RWPE1 (cell line): ENCODE measurements at places on chromosomes 1 and 21.

DNA sequence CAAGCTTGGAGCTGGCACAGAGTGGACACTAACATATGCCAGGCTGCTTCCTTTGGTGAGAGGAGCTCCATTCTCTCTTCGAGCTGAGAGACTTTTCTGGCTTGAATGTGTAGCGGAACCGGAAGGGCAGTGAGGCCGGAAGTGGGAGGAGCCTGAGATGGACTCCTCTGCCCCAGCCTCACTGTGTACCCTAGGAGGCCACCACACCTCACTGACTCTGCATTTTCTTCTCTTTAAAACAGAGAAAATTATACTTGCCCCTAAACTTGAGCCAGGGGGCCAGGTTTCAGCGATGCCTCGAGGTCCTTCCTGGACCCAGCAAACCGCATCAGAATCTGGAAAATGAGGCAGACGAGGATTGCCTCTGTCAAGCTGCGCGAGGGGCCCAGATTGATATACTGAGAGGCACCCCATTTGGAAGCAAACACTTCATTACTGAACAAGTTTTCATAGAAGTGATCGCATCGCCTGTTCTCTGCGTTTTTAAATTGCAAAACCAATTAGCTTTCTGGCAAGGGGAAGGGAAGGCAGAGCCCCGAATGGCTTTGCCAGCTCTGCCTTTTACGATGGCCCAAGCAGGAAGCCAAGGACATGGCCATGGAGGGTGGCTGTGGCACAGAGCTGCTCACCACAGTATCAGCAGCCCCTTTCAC is 708.1 kb downstream of the PTPRU start:
- DNase-seq = no peak

DNA sequence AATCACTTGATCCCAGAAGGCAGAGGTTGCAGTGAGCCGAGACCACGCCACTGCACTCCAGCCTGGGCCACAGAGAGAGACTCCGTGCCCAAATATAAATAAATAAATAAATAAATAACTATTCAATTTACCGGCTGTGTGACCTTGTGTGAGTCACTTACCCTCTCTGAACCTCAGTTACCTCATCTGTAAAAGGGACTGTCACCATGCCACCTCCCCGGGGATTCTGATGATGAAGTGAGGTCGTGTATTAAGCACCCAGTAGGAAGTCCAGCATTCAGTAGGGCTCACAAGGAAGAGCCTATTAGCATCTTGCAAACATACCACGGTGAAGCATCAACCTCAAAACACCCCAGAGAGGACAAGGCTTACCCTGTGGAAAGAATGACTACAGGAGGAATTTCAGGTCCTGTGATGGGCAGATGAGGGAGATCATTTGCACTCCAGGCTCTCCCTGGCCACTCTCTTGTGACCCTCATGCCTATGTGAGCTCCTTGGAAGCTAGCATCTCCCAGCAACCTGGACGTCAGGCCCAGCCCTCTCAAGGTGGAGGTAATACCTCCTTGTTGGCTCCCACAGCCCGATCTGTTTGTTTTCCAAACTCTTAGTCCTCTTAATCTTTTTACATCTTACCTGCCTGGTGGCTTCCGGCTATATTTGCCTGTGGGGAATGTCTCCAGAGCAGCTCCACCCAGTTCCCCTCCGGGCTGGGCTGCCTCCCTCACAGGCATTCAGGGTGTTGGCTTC is 7.6 kb upstream of the C1QA start:
- DNase-seq = no peak

DNA sequence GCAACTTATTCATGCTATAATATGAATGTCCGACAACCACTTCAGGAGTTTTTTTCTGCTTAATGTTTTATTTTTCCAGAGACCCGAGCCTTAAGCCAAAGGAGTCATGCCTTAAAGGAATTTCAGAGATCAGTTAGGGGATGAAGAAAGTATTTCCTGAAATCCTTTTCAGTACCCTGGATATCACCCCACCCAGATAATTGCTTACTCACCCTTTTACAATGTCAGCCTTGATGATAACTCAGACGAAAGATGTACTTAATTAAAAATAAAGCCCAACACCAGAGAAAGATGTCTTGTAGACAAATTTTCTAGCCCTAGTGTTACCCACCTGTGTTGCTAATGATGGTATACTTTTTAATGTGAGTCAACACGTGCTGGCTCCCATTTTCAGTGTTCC is 124.1 kb downstream of the XCL2 start:
- peak; percentile 26 for DNase-seq

DNA sequence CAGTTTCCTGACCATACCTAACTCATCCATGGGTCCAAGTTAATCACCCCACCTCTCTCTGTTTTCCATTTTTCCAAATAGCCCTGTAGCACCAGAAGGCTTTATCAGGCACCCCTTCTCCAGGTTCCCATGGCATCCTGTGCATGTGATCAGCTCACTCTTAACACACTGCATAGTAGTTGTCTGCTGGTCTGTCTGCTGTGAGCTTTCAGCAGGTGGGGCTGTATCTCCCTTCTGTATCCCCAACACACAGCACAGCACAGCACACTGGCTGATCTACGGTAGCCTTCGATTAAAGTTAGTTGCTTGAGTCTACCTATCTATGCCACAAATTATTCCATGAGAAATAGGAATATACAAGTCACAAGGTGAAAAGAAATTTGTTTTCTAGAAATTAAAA is 54.3 kb upstream of the C1orf198 start:
- no peak for DNase-seq

DNA sequence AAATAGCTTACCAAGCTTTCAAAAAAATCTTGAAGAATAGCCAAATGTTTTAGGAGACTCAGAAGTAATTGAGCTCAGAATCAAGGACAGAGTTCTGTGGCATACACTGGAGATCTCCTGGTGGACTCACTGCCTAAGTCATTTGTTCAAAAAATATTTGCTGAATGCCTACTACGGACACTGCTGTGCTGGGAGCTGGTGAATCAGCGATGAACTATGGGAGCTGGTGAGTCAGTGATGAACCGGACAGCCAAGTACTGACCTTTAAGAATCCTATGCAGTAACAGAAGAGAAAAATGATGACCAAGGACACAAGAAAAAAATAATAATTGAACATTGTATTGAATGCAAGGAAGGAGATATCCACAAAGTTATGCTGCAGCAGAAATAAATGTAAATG is 717.9 kb upstream of the CXADR start:
- no peak for DNase-seq

GRCh38 chr1:236090741-236091147 is 25.9 kb upstream of the NID1 start:
- DNase-seq = no peak

DNA sequence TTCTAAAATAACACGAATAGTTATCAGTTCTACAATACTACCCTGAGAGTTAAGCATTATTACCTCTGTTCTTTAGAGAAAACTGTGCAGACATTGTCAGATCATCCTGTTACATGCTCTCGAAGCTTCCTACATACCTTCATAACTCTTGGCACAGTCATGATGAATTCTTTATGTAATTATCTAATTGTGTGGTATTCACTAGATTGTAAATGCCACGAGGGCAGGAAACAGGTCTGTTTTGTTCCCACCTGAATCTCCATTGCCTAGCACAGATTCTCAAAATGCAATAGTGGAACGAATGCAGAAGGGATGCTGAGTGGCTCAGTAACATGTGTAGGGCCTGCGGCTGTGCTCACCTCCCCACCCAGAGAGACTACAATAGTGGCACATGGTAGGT is 3.4 kb downstream of the SYT2 start:
- no peak for DNase-seq

DNA sequence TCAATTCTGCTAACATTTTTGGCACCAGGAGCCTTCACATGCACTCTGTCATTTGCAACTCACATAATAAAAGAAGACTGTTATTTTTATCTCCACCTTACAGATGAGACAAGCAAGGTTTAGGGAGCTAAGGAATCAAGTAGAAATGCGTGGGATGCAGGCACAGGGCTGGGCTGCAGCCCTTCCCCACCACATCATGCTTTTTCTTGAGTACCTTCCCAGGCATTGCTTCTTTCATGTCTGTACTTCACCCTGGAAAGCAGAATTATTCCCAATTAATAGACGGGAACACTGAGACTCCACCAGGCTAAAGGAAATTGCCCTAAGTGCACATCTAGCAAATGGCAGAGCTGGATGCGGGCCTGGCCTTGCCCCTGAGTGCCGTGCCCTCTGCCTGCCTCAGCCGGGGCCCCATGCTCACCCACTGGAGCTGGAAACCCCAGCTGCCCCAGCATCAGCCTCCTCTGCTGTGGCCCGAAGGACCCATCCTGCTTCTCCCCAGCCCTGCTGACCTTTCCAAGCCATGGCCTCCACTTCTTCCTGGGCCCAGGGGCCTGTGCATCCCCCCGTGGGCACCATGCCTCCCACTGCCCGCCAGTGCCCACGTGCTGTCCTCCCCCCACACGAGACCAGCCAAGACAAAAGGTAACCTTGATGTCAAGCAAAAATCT is 257.5 kb downstream of the TOMM20 start:
- DNase-seq = no peak

GRCh38 chr1:160548183-160548582 is 25.1 kb upstream of the SLAMF6 start:
- DNase-seq = no peak

- peak; percentile 18 for DNase-seq
These were observed 483.4 kb downstream of the OMA1 start for GRCh38 chr1:58063095-58063494.

- peak; percentile 26 for DNase-seq
These were observed 8.0 kb downstream of the ELOA start for GRCh38 chr1:23751050-23751814.

- DNase-seq = no peak
These were observed 15.6 kb downstream of the SZT2 start for GRCh38 chr1:43405219-43405875.

- peak; percentile 21 for DNase-seq
These were observed 508 bp downstream of the RAVER2 start for GRCh38 chr1:64745181-64745985.

- no peak for DNase-seq
These were observed 694 bp downstream of the ZBTB7B start for GRCh38 chr1:155003227-155003765.

DNA sequence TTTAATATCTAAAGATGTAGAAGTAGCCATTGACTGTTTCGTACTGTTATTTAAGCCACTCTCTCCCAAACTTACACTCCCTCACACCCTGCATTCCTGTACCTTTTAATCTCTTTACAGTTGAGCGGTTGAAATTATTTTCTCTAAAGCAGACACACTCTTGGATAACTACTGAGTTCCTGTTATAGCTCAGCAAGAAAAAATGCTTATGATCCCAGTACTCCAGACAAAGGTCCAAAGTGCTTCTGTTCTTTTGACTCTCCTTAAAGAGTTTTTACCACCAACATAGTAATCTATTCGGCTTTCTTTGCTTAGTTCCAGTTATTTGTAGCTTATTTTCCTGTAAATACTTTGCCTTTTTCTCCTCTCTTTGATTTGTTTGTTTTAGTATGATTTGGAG is 100.1 kb downstream of the ATF6 start:
- no peak for DNase-seq

GRCh38 chr1:89820422-89821321 is at the start of gene LRRC8D:
Gene LRRC8D (plus strand): TSS chr1:89821032. CDS start chr1:89933069, 112,037 bp downstream.
- DNase-seq = peak; percentile 81

- DNase-seq = no peak
These were observed 74.3 kb downstream of the LAMC1 start for GRCh38 chr1:183097438-183098051.

- DNase-seq = peak; percentile 86
These were observed 40.2 kb downstream of the IL12RB2 start for GRCh38 chr1:67347688-67348472.

- DNase-seq = no peak
These were observed at the start of gene SPRR3 for GRCh38 chr1:153001382-153001781. Gene SPRR3 (plus strand): TSS chr1:153001749. CDS start chr1:153003021, 1,272 bp downstream.

- no peak for DNase-seq
These were observed 81.2 kb upstream of the EFHD2 start for GRCh38 chr1:15328351-15329103.

DNA sequence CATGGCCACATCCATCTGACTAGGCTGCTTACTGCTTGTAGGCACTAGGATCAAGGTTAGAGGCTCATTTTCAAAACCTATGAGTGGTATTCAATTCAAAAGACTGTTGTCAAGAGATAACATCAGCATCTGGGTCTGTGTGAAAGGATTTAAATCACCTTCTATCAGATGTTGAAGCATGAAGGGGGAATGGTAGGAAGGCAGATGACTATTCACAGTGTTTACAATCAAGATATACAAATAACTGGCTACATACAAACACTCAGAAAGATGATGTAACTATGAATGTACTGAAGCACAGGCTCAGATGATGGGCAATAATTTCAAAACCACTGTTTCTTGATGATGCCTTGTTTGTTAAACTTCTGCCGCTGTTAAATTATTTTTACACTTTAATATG is 249.2 kb downstream of the SLC45A1 start:
- no peak for DNase-seq

DNA sequence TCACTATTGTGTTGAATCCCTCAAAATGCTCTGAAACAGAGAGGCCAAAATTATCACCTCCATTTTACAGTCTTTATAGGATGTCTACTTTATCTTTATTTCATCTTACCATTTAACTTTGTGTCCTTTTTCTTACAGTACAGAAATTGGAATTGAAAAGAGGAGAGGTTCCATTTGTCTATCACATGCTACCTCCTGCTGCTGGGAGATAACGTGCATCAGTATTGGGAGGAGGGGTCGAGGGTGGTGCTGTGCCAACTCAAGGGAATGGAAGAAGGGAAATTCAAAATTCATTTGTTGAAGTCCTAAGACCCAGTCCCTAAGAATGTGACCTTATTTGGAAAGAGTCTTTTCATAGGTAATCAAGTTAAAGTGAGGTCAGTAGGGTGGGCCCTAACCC is 85.3 kb downstream of the HHIPL2 start:
- DNase-seq = no peak
